ENCODE measurements at places on chromosomes 2 and 18. TPM values are rescaled to one million over a fixed set of nuclear protein-coding genes. Genes with fewer than 3 reads are reported as not detected.

Gene EFR3B
- total RNA-seq = 0.06 TPM

Gene CNDP1
- not detected for total RNA-seq

GRCh38 chr2:65309699-65310098 is 82.1 kb downstream of the ACTR2 start:
- no peak overlapping the region for H3K27ac ChIP-seq
- H3K36me3 ChIP-seq = peaks cover 4% of the 10 kb centered on the region
- no peak overlapping the region for H3K4me3 ChIP-seq
- peaks cover 2% of the 10 kb centered on the region for H3K27me3 ChIP-seq
- no peak for DNase-seq

GRCh38 chr2:235345745-235346144 is 148.1 kb upstream of the AGAP1 start:
- no peak overlapping the region for H3K27ac ChIP-seq
- H3K36me3 ChIP-seq = no peaks in the 10 kb centered on the region
- H3K4me3 ChIP-seq = no peak overlapping the region
- no peaks in the 10 kb centered on the region for H3K27me3 ChIP-seq
- DNase-seq = no peak

- H3K27me3 ChIP-seq = peaks cover 53% of the 10 kb centered on the region
- H3K36me3 ChIP-seq = no peaks in the 10 kb centered on the region
- H3K4me3 ChIP-seq = no peak overlapping the region
- no peak overlapping the region for H3K27ac ChIP-seq
Observed at GRCh38 chr2:198324071-198324470, 519.7 kb downstream of the PLCL1 start.
